Mesenteric fat pad (tissue), 1 donor: ENCODE measurements at places on chromosomes 1 and 21.

DNA sequence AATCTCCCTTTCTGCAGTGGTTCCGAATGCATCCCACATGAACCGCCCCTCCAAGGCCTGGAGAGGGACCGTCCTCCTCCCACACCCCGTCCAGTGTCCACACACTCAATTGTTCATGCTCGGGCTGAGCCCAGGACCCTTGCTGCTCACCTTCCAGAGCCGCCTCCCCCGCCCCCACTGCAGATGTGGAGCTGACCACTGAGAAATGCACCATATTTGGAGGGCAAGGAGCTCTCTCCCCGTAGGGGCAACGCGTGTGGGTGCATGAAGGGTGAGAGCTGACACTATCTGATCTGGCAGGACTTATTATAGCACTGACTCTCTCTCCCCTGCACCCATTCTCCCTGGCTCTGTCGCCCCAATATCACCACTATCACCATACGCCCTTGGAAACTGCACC lies 4.0 kb upstream of the S100A3 start:
- DNase-seq: no peak

DNA sequence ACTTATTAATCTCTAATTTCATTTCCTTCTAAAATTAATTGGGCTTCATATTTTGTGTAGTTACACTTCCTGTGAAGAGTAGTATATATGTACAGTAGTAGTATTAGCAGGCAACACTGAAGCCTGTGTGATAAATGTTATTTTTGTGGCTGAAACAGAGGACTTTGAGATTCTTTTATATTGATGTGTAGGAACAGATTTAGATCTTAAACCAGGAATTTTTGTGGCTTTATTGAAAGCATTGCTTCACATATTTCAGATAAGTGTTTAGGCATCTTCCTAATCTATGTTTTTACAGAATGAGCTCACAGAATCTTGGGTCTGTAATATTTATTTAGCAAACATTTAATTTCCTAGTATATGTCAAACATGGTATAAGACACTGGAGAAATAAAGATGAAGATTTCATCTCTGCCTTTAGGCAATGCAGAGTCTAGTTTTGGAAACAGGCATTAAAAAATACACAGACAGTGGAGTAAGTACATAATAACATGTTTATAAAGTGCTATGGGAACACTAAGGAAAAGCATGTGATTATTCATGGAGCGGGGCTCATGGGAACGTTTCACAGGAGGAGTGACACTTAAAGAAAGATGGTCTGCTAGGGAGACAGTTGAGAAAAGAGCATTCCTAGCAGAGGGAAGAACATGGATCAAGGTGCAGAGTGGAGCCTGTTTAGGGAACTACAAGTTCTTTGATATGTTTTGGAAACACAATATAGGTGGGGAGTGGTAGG lies 52.7 kb downstream of the MIGA1 start:
- DNase-seq: no peak

DNA sequence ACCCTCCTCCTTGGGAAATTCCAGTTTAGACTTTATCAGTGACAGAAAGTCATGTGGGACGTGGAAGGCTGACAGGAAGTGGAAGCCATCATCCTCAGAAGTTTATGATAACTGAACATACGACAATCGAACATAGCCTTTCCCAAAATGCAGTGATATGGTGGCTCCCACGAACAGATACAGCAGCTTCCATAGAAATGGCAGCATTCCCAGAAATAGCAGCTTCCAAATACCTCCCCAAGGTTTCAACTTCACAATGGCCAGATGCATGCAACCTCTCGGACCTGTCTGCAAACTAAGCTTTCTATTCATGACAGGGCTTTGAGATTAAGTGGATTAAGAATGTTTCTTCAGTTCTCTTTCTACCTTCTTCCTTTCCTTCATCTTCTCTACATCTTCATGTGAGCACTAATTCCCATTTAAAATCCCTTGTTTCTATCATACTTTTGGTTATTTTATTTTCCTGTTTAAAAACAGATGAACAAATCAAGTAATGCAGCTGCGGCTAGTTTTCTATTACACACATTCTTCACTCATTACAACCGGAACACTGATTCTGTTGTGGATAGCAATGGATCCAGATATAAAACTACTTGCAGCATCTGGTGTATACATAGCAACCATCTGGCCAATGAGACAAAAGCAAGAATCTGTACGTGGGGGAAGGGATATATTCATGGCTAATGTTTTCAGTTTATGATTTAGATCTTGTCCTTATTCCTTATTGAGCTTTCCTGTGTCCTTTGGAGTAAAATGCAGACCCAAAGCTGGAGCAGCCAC lies 304.8 kb downstream of the BRINP3 start:
- no peak for DNase-seq

DNA sequence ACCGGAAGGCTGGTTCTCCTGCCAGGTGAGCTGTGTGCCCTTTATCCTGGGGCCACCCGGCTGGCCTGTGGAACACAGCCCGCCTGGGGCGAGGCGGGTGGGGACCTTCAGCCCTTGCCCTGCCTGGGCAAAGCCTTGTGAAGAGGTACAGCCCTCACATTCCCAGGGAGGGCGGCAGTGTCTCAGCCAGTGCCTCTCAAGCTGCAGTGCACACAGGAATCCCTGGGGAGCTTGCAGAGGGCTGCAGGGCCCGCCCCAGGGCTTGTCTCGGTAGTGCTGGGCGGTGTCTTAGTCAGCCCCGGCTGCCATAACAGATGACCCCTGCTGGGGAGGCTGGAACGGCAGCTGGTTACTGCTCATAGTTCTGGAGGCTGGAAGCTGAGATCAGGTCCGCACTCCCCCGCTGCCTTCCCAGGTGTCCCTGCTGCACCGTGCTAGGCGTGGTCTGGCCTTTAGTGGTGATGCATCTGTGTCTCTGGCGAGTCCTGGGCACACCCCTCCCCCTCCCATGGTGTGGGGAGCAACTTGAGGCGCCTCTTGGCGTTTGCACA lies 12.6 kb downstream of the DFFB start:
- DNase-seq: no peak

GRCh38 chr1:54337928-54338327 lies 68.3 kb downstream of the SSBP3 start:
- no peak for DNase-seq

DNA sequence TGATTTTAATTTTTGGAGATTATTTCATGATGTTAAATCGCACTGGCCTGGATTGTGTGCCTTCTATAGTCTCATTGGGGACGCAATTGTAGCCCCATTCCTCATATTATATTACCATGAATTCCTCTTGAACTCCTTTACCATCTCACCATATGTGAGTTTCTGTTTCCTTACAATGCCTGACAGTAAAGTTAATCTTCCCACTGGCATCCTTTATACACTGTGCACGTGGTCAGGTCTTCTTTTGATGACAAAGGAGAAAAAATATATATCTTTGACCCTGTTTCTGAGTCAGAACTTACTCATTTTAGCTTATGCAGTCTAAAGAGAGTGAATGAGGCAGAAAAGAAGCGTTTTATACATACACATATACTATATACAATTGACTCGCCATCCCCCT lies 774 bp upstream of the ABL2 start:
- DNase-seq: no peak

DNA sequence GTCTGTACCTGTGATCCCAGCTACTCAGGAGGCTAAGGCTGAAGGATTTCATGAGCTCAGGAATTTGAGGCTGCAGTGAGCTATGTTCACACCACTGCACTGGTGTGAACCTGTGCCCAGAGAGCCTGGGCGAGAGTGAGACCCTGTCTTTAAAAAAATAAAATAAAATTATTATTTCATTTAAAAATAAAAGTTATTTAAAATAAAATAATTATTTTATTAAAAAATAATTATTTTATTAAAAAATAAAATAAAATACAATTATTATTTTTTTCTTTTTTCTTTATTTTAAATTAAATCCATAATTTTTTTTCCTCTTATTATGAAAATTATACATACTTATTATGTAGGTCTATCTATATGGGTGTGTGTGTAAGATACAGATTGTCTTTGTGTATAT lies 53.6 kb downstream of the LHX9 start:
- no peak for DNase-seq

- no peak for DNase-seq
Measured at GRCh38 chr1:68142461-68142860, 89.9 kb downstream of the WLS start.

GRCh38 chr1:201226859-201227488 lies 36.4 kb downstream of the IGFN1 start:
- peak; percentile 47 for DNase-seq

DNA sequence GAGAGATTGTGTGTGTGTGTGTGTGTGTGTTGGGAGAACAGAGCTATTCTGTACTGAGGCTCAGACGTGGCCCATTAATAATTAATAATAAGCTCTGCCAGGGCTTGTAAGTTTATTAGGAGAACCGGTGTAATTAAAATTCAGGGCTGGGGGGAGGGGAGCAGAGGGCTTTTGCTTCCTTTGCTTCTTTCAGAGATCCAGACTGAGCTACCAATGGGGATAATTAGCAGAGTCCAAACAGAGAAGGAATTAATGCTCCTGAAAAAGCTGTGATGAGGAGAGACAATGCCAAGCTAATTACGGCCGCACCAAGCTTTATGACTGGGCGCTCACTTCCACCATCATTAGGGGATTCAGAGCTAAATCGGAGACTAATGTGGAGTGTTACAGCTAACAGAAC lies 4.5 kb downstream of the SYT6 start:
- no peak for DNase-seq

DNA sequence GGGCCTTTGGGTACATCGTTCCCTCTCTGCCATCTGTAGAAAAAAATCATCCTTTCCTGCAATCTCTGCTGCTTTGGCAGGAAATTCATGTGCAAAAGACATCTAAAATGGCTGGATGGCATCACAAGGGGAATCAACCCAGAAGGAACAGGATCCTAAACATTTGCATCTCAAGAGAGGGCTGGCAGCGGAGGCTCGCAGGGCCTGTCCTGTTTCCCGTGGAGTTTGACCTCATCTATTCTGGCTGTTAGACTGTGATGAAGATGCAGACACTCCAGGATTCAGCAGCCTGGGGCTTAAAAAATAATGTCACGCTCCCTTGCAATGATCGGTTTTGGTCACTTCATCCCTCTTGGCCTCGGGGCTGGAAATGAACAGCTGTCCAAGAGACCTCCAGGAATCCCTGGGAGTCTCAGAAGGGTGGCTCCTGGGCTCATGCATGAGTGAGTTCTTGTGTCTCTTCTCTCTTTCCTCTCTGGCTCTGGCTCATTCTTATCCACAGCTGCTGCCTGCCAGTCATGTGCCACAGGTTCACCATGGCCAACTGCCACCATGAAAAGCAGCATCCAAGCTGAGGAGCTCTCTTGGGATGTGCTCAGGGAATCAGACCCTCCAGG lies 16.1 kb upstream of the PCP4 start:
- DNase-seq: no peak

- peak; percentile 97 for DNase-seq
Measured at GRCh38 chr21:26845066-26845758, at the start of gene ADAMTS1. Gene ADAMTS1 (minus strand): TSS chr21:26845409. CDS start chr21:26844954, 455 bp downstream.

- DNase-seq: no peak
Measured at GRCh38 chr1:183982172-183982963, 55.2 kb downstream of the COLGALT2 start.

DNA sequence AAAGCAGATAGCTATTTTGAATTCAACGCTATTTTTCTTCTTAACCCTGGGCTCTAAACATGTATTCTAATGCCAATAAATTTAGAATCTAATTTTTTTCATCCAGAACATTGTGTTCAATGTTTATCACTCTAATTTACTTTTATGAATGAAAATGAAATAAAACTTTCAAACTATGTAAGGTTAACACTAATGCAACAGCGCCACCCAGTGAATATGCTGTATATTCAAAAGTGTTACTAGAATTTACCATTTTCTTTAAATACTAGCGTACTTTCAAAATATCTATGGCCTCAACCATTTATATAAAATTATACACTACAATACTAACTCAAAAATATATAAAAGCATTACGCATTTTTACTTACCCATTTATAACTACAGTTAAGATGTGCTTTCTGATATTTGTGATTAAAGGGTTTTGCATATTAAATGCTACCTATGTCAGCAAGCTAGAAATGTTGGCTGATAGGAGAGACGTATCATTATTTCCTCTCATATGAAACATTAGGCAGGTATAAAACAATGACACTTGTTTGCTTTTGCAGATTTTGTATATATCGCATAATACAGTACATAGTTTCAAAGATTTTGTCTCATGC lies 5.9 kb upstream of the NUF2 start:
- DNase-seq: no peak

DNA sequence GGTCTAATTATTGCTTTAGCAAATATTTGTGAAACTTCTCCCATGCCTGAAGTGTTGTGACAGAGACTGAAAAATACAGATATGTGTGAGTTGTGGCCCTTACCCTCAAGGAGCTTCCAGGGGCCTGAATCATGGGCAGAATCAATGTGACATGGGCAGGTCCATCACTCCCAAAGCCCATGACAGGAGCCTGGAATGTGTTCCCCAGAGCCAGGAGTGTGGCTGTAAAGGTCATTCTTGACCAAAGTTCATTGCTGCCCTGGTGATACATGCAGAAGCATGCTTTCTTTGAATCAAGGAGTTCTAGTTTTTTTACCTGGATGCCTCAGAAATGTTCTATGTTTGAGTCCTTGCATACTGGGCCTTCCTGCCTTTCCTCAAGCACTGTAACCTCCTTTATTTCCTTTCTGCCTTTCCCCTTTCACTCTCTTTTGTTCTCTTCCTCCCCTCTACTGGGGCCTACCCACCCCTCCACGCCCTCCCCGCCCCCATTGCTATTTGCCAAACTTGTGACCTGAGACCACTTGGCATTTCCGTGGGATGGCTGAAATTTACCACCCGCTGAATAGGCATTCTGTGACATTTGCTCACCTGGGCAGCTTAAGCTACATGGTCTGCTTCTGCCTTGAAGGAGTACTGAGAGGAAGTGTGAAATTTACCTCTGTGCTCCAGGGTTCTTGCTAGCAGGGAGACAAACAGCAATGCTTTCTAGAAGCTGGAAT lies 19.7 kb downstream of the PBX1 start:
- no peak for DNase-seq

GRCh38 chr1:165603810-165604209 lies 27.2 kb upstream of the MGST3 start:
- DNase-seq: no peak

GRCh38 chr1:94032637-94033036 lies 88.3 kb downstream of the ABCA4 start:
- no peak for DNase-seq

DNA sequence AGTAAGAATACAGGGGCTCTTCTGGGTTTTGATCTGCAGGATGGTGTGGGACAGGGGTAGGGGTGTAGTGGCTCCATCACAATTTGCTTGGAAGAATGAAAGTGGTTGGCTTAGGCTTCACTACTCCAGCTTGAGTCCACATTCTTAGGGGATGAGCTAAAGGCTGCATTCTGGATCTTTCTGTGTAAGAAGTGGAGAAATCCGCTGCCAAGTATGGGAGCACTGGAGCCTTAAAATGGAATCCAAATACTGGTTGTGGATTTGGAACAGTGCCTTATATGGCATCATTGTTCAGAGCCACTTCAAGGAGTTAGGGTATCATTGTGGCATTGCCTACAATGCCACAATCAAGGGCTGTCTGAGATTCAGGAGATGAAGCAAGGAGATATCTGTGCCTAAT lies 187.1 kb downstream of the LMO4 start:
- no peak for DNase-seq
